Fibroblast of the conjunctiva (primary cell): ENCODE measurements at places on chromosomes 7 and 10.

GRCh38 chr7:104980841-104981671 is 32.9 kb upstream of the KMT2E start:
- DNase-seq, result no peak

GRCh38 chr7:135855846-135856245 is 107.2 kb upstream of the FAM180A start:
- DNase-seq, result no peak

GRCh38 chr7:92200791-92201190 is 21.8 kb upstream of the LRRD1 start:
- no peak for DNase-seq

DNA sequence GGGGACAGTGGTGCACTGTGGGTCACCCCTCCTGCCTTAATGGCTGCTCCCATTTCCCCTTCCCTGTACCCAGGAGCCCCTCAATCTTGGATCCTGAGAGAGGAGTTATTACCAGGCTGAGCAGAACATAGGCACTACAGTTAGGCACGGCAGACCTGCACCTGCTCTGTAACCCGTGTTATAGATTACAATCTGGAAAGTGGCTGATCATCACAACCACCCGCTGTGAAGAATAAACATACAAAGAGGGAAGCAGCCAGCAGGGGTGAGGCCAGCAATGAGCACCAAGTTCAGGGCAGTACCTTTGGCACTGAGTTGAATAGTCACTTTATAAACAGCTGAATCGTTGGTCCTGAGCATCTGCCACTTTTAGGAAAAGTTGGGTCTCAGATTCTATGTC is 1.7 kb downstream of the CDHR1 start:
- DNase-seq, result no peak

DNA sequence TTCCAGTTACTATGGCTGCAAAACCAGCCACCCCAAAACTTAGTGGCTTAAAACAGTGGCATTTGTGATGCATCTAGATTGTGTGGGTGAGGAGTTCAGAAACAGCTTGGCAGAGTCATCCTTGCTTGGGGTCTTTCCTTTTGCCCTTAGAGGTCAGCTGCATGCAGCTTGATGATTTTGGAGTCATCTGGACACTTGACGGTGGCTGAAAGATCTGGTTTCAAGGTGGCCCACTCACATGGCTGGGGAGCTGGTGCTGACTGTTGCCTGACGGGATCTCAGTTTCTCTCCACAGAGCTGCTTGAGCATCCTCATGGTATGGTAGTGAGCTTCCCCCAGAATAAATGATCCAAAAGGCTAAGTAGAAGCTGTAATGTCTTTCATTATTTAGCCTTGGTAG is 191.3 kb upstream of the GALNT17 start:
- no peak for DNase-seq

DNA sequence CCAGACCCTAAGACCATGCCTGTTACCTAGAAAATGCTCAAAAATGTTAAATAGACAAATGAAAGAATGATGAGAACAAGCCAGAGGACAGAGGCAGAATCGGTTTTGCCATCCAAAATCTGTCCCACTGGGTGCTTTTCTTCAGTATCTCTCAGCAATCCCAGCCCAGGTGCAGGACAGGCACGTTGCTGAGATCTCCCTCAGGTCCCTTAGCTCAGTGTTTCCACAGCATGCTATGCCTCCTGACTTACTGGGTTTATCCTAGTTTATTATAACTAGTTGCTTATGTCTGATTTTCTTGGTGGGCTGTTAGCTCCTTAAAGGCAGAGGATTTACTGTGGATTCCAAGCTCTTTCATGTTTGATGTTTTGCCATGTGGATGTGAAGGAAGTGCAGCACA is 20.3 kb downstream of the CPED1 start:
- no peak for DNase-seq

DNA sequence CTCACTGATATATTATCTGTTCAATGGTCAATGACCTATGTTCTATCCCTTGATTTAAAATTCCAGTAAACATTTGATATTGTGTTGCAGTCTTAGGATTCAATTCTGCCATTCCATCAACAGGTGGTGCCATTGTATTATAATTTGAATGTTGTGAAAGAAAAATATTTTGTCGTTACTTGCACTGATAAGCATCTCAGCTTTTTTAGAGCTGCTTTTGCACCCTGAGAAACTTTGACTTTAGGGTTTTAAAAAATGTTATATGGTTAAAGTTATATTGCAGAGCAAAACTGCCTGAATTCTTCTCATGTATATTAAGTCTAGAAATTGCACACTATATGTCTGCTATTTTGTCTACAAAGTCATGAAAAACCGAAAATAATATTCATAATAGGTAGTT is 18.8 kb upstream of the MINDY3 start:
- peak; percentile 20 for DNase-seq

DNA sequence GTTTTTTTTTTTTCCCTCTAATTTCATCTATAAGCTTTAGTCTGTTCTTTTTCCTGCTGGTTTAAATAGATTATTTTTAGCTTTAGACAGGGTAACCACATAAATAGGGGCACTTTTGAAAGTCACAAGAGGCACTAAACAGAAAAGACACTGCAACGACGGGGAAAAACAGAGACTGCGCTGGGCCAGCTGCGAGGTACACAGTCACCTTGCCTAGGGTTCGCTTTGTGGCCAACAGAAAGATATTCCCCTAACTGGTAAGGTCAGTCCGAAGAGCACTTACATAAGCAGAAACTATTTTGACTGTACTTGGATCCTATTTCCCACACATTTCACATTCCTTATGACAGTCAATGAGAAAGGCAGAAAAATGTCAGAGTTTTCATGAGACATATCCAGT is 175.6 kb upstream of the PHF14 start:
- DNase-seq, result no peak

- DNase-seq, result no peak
Measured at GRCh38 chr10:43971981-43972380, 323.3 kb upstream of the ZNF32 start.

GRCh38 chr10:87866412-87866974 is 3.1 kb downstream of the PTEN start:
- DNase-seq, result no peak

- DNase-seq, result no peak
Measured at GRCh38 chr10:17222329-17222728, 5.7 kb upstream of the VIM start.

- DNase-seq, result no peak
Measured at GRCh38 chr10:48843198-48843597, 96.4 kb downstream of the LRRC18 start.

DNA sequence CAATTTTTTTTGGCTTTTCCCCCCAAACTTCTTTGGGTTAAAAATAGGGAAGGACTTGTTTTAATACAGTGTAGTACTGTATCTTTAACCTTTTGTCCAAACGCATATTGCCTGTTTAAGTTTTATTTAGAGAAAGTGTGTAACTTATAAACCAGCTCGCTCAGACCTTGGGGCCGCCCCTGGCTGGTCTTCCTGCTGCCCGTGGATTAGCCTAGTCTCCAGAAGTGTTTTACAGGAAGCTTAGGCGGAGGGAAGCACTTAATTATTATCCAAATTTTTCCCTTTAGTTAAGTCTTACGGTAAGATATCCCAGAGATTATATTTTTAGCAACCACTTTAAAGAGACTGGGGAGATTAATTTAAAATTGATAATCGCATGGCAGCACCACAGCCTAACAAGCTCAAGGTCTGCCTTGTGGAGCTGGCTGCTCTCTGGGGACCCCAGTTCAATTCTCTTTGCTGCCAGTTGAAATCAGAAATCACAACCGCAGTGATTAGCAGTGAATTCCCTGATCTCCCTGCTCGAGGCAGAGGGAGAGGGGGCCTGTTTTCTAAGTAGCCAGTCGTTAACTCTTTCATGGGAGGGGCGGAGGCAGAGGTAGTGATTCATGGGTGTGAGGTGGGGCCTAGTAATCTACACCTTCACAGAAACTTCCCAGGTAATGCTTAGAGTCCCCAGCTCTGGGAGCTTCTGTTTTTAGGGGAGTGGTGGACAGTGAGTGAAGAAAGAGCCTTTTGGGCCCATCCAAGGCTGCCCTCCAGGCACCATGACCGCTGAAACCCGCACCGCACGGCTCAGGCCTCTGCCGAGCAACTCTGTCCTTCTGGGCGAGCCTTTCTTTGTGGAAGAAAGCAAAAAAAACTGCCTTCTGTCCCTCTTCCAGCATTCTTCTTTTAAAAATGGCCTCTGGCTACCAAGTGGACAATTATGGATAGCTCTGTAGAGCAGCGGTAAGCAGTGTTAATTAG is 548.7 kb upstream of the GALNT17 start:
- DNase-seq, result no peak

DNA sequence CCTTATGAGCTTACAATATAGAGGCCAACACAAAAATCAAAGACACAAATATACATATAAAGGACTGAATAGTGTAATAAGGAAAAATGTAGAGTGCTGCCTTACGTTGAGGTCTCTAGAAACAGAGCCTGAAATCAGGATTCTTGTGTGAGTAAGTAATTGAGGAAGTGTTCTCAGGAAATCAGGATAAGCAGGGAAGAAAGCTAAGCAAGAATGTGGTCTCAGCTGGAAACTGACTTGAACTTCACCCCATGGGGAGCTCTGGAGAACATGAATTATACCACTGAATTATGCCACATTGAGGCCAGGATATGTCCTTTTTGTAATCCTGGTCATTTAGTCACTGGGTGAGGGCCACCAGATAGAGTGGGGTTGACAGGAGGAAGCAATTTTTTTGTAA is 191.9 kb downstream of the ETV1 start:
- no peak for DNase-seq

DNA sequence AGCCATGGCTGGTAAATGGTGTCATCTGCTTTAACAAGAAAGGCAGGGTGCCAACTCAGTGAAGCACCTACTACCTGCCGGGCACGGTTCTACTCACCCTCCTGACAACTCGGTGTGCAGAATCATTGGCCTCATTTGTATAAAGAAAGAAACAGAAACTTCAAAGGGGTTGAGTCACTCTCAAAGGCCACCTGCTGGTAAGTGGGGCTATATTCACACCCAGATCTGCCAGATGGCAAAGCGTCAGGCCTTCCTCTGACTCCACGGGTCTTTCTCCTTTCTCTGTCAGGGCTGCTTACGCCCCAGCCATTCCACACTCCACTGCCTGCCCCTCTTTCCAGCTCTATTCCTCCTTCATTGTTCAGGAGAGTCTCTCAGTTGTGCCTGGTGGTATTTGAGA is 309.2 kb downstream of the GFRA1 start:
- DNase-seq, result no peak

- no peak for DNase-seq
Measured at GRCh38 chr7:117126676-117127075, 173.4 kb downstream of the ST7 start.
